ENCODE measurements at places on chromosomes 11 and 22. TPM values are rescaled to one million over a fixed set of nuclear protein-coding genes. Genes with fewer than 3 reads are reported as not detected.

GRCh38 chr11:103948187-103948763 is 88.2 kb upstream of the DDI1 start:
- no peak for DNase-seq

GRCh38 chr11:64723907-64724862 is 1.2 kb upstream of the NRXN2 start:
- no peak for DNase-seq

DNA sequence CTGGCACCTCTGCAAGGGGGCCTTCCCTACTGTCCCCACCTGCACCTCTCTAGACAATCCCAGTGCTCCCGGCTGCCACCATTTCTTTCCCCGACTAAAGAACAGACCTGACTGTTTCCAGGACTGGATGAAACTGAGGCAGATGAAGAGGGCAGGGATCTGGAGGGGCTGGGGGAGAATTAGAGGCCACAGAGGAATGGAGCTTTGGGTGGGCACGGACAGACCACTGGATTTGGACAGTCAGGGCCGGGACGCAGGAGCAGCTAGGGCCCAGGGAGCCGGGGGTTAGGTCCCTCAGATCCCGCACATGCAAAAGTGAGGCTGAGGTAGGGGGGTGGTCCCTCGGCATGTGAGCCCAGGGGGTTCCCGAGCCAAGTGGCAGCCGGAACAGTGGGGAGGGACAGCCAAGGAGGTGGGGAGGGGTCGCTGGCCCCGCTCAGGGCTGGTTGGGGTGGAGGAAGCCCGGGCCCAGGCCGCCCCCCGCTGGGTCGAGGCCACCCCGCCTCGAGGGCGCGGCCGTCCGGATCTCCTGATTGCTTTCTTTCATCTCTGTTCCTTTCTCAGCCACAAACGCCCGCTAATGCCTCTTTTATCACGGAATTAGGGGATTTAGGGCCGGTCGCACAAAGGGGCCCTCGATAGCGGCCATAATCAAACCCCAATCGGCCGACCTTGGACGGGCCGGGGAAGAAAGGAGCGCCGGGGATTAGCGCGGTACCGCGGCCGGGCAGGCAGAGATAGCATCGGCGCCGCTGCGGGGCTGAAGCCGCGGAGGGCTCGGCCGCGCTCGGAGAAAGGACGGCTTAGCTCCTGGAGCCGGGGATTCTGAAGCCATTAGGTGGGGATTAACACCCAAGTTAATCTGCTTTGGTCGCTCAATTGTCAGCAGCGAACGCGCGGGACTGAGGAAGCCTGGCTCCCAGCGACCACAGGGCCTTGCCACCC is 9.3 kb downstream of the SLC25A1 start:
- DNase-seq: no peak

GRCh38 chr11:130549393-130549999 is 101.1 kb downstream of the ADAMTS15 start:
- DNase-seq: no peak

- no peak for DNase-seq
Measured at GRCh38 chr11:34454308-34455032, 15.7 kb downstream of the CAT start.

DNA sequence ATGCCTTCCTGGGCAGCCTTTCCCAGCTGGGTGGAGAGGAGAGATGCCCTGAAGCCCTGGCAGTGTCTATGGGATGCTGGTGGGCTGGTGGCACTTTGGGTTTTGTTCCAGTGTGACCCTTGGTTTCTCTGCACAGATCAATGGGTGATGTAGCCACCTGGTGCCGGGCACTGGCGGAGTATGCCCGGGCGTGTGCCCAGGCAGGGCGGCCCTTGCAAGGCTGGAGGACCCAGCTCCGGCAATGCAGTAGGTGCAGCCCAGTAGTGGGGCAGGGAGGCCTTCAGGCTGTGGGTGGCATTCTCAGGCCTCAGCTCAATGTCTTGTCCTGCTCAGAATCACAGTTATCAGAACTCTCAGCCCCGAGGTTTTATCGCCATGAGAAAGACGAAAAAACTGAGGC is 11.9 kb downstream of the OTOG start:
- DNase-seq: no peak

DNA sequence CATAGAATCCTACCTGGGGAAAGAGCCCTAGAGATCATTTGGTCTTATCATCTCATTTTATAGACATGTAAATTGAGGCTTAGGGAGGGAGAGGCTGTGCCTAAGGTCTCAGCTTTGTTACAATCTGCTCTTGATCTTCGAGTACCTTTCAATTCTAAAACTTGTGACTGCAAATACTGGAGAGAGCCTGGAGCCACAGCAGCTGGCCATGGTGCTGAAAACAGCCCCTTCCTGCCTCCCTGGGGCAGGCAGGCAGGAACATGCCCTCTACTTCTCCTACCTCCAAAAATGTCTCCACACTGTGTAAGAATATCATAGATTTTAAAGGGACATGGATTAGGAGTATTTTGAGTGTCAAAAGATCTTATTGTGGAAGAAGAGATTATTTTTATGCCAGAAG is 52.2 kb downstream of the C22orf42 start:
- no peak for DNase-seq

DNA sequence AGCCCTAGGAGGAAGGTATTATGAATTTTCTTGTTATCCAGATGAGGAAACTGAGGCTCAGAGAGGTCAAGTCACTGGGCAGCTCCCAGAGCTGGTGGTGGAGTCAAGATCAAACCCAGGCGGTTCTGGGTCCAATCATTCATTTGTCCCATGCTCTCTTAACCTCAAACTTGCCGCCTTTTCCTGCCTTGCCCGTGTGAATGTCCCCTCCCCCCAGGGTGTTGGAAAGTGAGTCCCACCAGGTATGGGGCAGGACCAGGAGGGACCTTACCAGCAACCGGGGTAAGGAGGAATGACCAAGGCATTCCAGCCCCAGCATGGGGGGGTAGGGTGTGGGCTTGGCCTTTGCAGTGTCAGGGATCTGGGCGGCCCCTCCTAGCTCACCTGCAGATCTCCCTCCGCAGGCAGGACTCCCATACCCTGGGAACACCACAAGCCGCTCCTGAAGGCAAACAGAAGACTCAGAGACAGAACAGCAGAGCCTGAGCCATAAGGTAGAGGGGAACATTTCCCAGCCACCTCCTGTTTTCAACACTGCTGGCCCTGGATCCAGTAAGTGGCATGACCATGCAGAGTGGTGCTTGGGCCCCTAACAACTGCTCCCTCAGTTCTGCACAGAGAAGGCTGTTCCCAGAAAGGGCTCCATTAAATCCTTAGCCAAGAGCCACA is 41.2 kb upstream of the SYT7 start:
- DNase-seq: no peak

- DNase-seq: no peak
Measured at GRCh38 chr11:78465169-78465942, 47.7 kb upstream of the GAB2 start.

DNA sequence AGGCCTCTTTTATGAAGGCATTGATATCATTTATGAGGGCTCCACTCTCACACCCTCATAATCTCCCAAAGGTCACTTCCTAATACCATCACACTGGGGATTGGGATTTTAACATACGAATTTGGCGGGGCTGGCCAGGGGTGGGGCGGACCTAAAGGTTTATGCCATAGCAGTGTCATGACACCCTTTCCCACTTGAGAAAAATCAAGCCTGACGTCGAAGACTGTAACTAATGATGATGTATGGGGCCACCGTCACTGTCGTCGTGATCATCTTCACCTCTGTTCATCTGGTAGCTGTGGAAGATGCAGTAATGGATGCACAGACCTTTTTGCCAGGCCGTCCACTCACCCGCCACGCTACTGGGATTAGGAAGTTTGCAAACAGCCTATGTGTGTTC is 912.1 kb downstream of the TBC1D22A start:
- DNase-seq: no peak

GRCh38 chr22:25853501-25854284 is 111.7 kb downstream of the MYO18B start:
- no peak for DNase-seq

- no peak for DNase-seq
Measured at GRCh38 chr22:50547263-50547985, 1.7 kb downstream of the KLHDC7B start.

DNA sequence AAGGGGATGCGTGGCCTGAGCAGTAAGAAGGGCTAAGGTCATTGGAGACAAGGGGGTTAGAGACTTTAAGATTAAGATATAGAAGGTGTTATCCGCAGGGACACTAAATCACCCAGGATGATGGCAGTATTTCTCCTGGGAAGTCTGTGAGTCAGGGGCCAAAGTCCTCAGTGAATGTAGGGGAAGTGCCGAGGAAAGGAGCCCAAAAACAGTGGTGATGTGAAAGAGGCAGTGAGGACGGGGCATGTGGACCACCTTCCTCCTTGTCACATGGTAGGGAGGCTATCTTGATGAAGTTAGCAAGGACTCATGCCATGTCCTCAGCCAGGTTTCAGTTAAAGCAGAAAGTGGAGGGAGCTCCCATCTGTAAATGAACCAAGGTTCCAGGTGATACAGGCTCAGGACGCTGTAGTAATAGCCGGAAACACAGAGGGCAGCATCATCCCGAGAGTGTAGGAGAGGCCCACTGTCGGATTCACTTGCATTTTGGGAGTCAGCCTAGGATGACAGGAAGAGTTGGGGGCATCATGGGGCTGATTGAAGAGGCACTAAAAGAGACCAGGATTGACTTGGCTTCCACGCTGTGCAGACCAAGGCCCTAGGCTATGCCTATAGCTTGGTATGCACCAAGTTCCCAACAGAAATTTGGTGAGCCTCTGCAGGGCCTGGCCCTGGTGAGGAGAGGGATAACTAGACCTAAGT is 33.5 kb downstream of the WEE1 start:
- DNase-seq: no peak

GRCh38 chr11:63738720-63739360 is 29.7 kb downstream of the ZFTA start:
- peak; percentile 68 for DNase-seq

DNA sequence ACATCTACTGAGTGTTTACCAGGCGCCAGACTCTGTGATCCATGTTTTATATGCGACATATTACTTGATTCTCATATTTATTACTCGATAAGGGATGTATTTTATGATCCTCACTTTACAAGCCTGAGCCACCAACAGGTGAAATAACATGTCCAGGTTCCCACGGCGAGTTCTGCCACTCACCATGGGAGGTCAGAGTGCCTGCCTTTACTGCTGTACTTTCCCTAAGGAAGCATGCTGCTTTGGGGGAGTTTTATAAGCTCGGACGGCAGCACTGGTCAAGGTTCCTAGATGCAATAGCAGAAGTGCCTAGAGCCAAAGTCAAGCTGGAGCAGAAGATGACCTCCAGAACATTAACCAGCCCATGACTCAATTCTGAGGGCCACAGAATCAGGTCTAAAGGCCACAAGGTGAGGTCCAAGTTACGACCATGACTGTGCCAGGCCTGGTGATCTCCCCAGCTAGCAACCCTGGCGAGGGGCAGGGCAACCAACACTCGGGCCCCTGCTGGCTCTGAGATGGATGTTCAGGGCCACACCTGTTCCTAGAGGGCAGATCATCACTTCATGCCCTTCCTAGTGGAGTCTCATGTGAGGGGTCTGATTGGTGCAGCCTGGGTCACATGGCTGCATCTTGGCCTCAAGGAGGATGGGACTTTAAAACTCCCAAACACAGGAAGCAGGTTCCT is 14.2 kb downstream of the IFT27 start:
- DNase-seq: no peak

- DNase-seq: no peak
Measured at GRCh38 chr11:44306052-44306917, 3.7 kb downstream of the ALX4 start.

DNA sequence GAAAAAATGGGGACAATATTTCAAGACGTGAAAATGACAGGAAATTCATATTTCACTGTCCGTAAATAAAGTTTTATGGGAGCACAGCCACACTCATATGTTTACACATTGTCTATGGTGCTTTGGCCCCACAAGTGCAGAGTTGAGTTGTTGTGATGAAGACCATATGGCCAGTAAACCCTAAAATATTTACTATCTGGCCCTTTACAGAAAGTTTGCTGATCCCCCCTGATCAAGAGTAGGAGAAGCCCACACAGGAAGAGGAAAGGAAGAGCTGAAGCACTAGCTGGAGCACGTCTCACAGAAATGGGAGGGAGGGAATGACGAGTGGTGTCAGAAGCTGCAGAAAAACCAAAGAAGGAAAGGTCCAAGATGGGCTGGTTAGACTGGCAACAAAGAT is 78.8 kb downstream of the TNRC6B start:
- no peak for DNase-seq

DNA sequence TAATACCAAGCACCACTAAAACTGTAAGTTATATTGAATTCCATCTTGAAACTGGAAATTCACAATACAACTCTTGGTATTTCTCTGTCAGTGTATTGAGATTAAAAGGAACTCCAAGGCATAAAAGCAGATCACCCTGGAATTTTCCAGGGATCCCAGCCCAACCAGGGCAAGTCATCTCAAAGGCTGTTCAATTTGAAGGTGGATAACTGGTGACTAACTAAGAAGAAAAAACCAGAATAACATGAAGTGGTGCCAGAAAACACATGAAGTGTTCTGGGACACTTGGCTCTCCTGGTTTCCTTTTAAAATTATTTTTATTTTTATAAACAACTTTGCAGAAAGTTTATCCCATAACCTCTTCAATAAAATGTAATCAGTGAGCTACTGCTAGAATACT is 7.8 kb upstream of the BMAL1 start:
- DNase-seq: no peak

DNA sequence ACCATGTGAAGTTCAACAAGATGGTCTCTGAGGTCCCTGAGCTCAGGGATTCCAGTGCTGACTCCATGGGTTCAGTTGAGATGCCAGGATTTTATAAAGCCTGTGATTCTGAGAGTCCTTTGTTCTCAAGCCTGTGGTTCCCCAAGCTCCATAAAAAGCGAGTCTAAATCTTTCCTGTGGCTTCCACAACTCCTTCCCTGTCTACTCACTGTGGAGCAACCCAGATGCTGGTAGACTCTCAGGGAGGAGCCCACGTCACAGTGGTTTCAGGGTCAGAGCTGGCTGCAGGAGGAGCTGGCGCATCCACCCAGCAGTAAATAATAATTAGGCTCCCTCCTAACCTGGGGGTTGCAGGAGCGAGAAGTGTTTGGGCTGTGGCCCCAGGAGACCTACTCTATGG is 2.0 kb upstream of the RELT start:
- DNase-seq: no peak

GPHA2 gene
- not detected for total RNA-seq

IL18 gene
- 2.3 TPM for total RNA-seq

C11orf91 gene
- total RNA-seq: not detected

MMP13 gene
- total RNA-seq: not detected

ANO5 gene
- 78.5 TPM for total RNA-seq

NRIP3 gene
- total RNA-seq: 1.2 TPM

RIC3 gene
- 14.1 TPM for total RNA-seq

OR8J1 gene
- not detected for total RNA-seq

All from left ventricle myocardium superior (tissue), 1 donor.